ENCODE measurements at places on chromosomes 12 and 14.

- DNase-seq: no peak
These were observed 20.6 kb downstream of the LTBP2 start for GRCh38 chr14:74591394-74591793.

- DNase-seq: no peak
These were observed 646.1 kb downstream of the C12orf50 start for GRCh38 chr12:87382959-87383566.

GRCh38 chr14:55388160-55388559 lies 23.5 kb downstream of the ATG14 start:
- DNase-seq: no peak

- no peak for DNase-seq
These were observed 109.3 kb downstream of the ITPR2 start for GRCh38 chr12:26723379-26724308.

GRCh38 chr14:24224618-24225071 lies 7.5 kb downstream of the NEDD8 start:
- no peak for DNase-seq

- no peak for DNase-seq
These were observed 6.4 kb upstream of the ENDOU start for GRCh38 chr12:47731723-47732122.

DNA sequence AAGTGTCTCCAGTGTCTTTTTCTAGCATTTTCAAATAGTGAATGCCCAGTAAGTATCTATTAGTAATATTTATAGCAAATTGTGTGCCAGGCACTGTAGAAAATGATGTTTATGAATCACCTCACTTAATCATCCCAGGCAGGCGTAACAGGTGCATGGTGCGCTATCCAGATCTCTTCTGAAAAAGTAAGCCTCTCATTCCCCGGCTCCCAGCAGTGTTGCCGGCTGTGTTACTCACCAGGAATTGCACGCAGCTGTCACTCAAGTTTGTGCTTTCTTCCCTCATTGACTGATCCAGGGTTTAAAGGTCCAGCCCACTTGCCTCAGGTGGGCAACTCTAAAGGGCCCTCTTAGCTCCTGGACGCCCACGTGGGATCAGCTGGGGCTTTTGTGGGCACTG lies 173.8 kb upstream of the RASSF8 start:
- no peak for DNase-seq

DNA sequence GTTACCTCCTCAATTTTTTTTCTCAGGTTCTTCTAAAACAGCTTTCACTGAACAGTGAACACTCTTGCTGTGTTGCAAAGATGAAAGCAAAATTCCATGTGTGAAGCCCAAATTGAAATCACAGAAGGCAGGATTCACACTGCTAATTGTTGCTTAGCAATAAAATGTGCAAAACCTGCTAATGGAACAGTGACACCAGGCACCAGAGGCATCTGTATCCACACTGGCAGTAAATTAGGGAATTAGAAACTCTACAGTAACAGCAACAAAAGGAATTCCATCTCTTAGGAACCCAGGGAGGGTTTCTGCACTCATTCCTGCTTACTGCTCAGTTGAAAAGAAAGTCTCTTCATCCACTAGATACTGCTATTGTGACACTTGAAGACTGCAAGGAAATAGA lies 202.3 kb downstream of the GXYLT1 start:
- DNase-seq: no peak

GRCh38 chr12:5864972-5865371 lies 80.1 kb downstream of the ANO2 start:
- no peak for DNase-seq

DNA sequence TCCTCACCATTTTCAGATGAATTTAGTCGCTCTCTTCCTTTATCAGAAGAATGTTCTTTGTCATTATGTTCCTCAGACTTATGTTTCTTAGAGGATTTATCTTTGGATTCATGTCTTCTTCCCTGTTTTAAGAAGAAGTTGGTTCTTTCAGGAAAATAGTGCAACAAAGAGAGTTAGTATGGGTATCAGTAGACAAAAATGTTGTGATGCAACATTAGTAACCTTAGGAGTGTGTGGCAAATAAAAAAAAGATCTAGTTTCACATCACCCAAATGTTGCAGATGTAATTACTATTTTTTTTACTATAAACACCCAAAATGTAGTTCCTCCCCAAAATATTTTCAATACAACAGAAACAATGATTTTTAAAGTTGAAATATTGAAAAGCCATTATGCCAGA lies 7.8 kb downstream of the RSRC2 start:
- DNase-seq: no peak

DNA sequence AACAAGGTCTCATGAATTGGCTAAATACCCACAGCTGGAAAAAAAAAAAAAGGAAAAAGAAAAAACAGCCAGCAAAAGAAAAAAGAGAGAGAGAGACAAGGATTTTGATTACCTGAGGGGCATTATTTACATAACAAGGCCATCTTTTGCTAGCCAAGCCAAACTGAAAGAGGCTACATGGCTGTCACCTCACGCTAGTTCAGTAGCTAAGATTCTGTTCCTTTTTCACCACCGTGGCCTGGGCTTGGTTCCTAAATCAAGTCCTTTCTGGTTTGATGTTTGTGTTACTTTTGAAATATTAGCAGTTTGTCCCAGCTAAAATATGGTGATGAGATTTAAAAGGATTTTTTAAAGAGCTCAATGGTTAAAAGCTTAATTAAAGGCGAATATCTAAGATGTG lies 2.0 kb upstream of the SDS start:
- DNase-seq: no peak

All from head of caudate nucleus (tissue), 42 donors.